ENCODE measurements at places on chromosomes 2 and 18.

DNA sequence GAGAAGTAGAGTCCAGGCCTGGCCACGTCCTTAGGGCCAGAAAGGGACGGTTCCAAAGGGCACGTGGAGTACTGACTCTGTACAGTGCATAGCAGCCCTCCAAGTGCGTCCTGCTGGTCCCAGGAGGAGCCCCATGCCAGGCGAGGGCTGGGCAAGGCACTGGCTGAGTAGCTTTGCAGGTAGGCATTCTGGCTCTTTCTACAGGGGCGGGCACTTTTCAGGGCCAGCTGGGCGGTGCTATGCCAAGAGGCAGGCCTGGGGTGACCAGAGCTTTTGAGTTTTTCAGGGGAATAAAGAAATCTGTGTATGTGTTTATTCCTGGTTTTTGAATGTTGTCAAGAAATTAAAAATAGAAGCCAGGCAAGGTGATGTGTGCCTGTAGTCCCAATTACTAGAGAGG lies 15.4 kb upstream of the GLI2 start:
- no peak for DNase-seq

- no peak for DNase-seq
Measured at GRCh38 chr2:164868563-164869419, 27.2 kb upstream of the COBLL1 start.

DNA sequence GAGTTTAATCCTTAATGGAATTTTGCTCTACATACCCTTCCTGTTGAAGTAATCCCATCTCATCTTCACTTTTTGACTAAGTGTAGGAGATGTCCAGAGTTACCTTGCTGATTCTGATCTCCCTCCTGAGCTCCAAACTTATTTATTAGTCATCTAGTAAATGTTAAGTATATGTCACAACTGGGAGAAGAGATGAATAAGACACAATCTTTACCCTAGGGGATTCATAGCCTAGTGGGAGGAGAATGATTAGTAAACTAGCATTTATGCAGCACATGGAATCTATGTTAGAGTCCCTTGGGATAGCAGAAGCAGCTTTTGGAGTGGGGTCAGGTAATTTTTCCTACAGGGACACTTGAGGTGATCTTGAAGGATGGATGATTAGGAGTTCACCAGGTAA lies 20.7 kb downstream of the ACVR2A start:
- DNase-seq, result no peak

- DNase-seq, result no peak
Measured at GRCh38 chr2:224722250-224722649, 6.1 kb upstream of the CCDC195 start.

DNA sequence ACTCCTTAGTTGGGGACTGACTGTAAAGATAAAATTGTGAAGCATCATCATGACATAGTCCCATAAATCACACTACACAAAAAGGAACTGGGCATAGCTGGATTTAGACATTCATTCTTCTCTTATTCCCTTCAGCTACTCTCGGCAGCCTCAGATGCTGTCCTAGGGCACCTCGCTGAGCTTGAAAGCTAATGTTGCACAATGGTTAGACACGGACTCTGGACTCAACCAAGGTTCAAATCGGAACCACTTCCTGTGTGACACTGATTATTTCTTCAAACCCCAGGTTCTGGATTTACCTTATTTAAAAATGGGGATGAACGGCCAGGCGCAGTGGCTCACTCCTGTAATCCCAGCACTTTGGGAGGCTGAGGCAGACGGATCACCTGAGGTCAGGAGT lies 89.8 kb downstream of the CCBE1 start:
- DNase-seq, result no peak

DNA sequence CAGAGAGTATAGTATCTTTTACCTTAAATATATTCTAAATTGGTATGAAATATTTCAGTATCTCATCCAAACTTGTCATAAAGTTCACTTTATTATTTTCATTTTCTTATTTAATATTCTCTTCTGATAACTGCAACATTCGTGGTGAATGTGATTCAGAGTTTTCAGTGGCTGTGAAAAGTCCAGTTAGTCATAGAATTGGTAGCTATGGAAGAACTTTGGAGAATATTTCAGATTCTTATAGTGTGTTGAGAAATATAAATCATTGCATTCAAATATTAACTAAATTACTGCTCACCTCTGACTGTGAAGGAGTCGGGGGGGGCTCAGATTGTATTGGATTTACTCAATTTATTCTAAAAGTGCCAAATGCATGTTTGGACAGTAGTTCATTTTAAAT lies 178.6 kb upstream of the VWC2L start:
- no peak for DNase-seq

DNA sequence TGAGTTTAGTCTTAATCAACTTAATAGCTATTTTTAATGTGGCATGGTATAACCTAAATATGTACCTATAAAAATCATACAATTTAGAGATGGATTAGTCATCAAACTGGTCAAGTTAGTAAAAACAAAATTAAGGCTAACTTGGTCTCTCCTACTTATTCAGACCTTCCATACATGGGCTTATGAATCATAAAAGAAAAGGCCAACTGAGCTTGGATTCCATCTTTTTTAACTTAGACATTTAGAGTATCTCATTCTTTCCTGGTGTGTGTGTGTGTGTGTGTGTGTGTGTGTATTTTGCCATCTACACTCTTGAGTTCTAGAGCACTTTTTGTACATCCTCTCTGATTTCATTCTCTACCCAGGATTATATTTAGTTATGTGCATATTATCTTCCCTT lies 637.5 kb downstream of the PLCL1 start:
- DNase-seq, result no peak

GRCh38 chr2:175579646-175580045 lies 398.1 kb upstream of the ATP5MC3 start:
- DNase-seq, result no peak

- no peak for DNase-seq
Measured at GRCh38 chr2:31255911-31256571, 22.1 kb downstream of the EHD3 start.

- DNase-seq, result no peak
Measured at GRCh38 chr2:232658217-232658785, 24.9 kb downstream of the EFHD1 start.

- DNase-seq, result no peak
Measured at GRCh38 chr2:173550143-173550542, 195.5 kb downstream of the CDCA7 start.

DNA sequence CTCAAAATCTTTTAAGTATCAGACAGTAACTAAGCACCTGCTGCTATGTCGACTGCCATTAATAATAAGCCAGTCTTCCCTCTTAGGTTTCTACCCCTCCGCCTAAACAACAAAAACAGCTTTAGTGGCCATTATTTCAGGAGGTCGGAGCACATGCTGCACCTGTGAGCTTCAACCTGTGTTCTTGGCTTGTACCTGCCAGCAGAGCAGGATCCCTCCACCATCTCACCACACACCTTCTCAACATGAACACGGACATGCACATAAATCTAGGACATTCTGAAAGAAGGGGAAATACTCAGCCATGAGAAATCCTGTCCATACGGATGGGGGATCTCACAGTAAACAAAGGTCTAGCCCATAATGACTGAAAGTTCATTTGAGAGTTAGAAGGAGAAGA lies 3.7 kb downstream of the CYB5A start:
- no peak for DNase-seq

- DNase-seq, result no peak
Measured at GRCh38 chr2:217049422-217049821, 189.6 kb upstream of the TNP1 start.

DNA sequence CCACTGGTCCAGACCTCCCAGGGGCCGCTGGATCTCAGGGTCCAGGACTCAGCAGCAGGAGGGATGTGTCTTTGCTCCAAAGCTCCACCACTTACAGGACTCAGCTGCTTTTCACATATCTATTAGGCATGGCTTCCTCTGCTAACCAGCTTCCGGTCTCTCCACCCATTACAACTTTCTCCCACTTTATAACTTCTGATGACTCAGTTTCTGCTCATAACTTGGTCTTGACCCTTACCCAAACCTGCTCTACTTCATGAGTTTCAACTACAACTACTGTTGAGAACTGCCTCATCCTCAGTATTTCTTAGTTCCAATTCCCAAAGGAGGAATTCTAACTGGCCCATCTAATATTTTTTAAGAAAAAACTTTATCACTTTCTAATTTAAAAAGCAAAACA lies 17.2 kb downstream of the SULT1C2 start:
- no peak for DNase-seq

DNA sequence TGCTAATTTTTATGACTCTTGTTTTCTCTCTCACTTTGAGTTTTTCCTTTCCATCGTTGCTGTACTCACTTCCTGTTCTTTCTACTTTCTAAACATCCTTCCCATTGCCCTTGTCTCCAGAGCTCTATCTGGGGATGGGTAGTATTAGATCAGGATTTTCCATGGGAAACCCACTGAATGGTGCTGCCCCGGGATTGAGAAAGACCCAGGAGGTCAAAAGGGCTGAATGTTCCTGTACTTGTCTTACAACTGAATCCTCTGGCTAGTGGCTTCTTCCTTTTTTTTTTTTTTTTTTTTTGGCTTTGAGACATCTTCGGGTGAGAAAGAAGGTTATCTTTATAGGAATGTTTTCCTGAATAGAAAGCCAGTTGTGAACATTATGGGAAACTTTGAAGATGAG lies 364.8 kb upstream of the SLC14A2 start:
- no peak for DNase-seq

DNA sequence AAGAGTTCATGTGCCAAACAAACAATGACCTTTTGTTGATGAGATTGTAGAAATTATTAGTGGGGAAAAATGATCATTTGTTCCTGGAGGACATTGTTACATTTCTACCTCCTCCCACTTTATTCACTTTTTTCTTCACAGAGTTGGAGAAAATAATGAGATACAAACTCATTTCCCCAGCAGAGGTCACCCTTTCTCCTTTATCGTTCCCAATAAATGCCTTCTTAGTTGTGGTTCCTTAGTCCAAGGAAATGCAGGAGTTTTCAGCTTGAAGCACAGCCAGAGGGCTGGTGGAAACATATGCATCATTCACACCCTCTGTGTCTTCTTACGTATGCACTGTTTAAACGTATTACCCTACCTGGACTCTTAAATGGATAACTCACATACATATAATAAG lies 108.8 kb downstream of the SLC4A3 start:
- DNase-seq, result no peak

GRCh38 chr2:127771756-127772155 lies 39.2 kb downstream of the WDR33 start:
- DNase-seq, result no peak

GRCh38 chr18:70288851-70289328 lies at the start of gene SOCS6:
TSS of gene SOCS6 (plus strand) at chr18:70289045. CDS start at chr18:70324669, 35,624 bp downstream.
- no peak for DNase-seq

GRCh38 chr2:29042561-29043075 lies 31.7 kb downstream of the PCARE start:
- no peak for DNase-seq

- DNase-seq, result no peak
Measured at GRCh38 chr2:145483854-145484253, 963.9 kb upstream of the ZEB2 start.

DNA sequence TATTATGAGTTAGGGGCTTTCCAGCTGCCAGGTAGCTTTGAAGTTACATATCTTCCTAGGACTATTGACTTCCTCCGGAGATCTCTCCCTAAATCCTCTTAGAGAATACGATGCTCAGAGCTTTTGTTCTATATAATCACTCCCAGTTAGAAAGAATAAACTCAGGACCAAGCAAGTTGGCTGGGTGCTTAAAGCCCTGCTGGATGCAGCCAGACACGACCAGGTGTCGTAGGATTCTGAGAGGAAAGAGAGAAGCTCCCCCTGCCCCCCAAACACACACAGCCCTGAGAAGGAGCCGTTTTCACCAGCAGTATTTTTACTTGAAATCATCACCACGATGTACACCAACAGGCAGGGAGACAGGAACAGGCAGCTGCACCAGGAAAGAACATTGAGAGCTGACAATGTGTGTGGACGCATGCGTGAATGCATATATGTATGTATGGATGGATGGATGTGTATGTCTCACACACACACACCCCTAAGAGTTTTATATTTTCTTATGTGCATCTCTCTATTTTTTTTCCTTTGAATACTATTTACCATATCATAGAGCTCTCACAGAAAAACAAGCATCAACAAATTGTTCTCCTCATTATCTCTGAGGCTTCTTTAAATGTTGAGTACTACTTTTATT lies 382.6 kb downstream of the EPHA4 start:
- no peak for DNase-seq

- DNase-seq, result peak; percentile 6
Measured at GRCh38 chr2:121897335-121897970, 142.0 kb downstream of the TSN start.

GRCh38 chr2:68736086-68736485 lies 1.5 kb downstream of the ARHGAP25 start:
- no peak for DNase-seq

GRCh38 chr2:152347076-152347475 lies 12.1 kb downstream of the FMNL2 start:
- DNase-seq, result no peak

DNA sequence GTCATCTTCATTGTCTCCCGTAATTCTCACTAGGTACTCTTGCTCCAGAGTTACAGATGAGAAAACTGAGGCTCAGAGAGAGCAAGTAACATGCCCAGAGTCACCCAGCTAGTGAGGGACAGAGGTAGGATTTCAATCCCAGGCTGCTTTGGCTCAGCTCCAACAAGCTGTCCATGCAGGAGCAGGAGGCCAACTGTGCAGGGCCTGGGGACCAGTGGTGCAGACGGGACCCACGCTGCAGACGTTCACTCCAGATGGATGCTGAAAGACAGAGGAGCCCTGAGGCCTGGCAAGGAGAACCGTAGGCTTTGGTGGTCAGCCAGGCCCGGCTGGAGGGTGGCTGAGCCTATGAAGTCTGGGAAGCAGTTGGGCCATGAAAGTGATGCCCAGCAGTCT lies 102.6 kb downstream of the MCFD2 start:
- DNase-seq, result no peak

DNA sequence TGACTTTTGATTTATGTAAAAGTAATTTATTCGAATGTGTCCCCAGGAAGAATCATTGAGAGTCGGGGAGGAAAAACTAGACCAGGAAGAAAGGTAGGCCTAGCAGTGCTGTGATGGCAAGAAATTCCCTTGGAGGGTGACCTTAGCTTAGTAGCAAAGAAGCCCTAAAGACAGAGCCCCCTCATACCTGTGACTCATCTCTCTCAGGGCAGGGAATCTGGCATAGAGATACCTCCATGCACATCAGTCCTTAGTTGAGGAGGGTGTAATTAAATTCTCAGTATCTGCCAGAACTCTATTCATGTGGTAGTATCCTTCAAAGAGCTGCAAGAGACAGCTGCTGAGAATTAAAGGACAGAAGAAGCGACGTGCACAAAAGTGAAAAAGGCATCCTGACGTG lies 360.3 kb downstream of the FBXO15 start:
- no peak for DNase-seq

DNA sequence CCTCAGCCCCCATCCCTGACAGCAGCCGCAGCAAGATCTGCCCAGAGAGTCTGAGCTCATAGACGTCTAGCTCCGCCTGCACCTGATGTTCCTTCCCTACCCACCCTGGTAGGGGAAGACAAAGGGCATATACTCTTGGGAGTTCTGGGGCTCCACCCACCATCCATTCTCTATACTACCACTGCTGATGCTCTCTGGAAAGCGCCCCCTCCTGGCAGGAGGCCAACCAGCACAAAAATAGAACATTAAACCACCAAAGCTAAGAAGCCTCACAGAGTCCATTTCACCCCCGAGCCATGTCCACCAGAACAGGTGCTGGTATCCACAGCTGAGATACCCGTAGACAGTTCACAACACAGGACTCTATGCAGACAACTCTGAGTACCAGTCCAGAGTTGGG lies 662.6 kb upstream of the FAM98A start:
- no peak for DNase-seq

All from NCI-H187 treated with DMSO at 0.1 percent for 48 hours (cell line).